ENCODE measurements at places on chromosomes 6 and 20. TPM values are rescaled to one million over a fixed set of nuclear protein-coding genes. Genes with fewer than 3 reads are reported as not detected.

DNA sequence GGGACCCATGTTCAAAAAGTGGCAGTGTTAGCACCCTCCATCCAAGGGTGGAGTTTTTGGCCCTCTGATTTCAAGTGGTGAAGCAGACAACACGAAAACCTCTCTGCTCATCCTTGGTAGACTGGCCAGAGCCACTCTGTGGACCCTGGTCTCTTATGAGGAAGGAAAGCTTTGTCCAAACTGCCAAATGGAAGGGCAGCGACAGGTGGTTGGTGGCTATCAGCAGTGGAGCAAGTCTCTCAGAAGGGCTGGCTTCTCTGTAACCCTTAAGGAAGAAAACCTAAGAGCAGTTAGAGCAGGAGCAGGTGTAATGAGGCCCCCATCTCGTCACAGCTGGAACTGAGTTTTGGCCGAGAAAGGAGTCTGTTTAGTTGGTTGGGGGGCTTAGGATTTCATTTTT is 155.8 kb downstream of the SLC16A10 start:
- DNase-seq: no peak

GRCh38 chr20:45098103-45098773 is 2.7 kb downstream of the KCNS1 start:
- DNase-seq: no peak

GRCh38 chr6:169452117-169452868 is 198.6 kb upstream of the THBS2 start:
- peak; percentile 72 for DNase-seq

GRCh38 chr6:5278565-5279120 is 17.3 kb downstream of the FARS2 start:
- no peak for DNase-seq

DNA sequence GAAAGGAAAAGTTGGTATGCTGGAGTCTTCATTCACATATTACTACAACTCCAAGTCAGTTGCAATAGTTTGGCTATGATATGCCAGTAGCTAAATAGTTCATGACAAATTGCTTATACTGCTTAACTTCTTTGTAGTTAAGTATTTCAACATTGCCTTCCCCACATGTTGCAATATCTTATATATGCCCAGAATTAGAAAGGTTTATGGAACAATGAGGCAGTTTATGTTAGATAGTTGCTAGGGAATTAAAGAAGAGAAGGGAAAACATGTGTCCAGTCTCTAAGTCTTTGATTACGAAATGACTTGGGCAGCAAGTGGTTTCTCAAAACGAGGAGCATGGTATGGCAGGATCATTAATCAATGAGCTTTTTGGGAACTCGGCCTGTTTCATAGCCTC is 145.8 kb downstream of the PLCB4 start:
- no peak for DNase-seq

- no peak for DNase-seq
Measured at GRCh38 chr6:113049190-113049589, 702.1 kb downstream of the RFPL4B start.

DNA sequence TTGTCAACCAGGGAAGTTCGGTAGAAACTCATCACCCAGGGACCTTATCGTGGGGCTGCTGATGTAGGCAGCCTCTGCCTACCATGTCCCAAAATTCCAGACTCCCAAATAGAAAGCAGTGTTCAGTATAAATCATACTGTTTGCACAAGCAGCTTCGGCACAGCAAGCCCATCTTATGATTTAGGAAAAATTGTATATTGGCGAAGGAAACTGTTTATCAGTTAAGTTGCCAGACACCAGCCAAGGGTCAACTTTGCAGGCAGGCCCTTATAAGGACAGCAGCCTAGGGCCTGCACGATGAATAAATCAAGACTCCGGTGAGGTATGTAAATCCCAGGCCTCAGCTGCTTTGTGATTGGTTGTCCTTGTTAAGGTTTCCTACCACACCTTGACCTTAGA is 36.8 kb downstream of the GFOD1 start:
- DNase-seq: no peak

GRCh38 chr6:157066781-157067491 is 256.4 kb downstream of the TMEM242 start:
- DNase-seq: no peak

- DNase-seq: no peak
Measured at GRCh38 chr6:21003780-21004541, 469.7 kb downstream of the CDKAL1 start.

- no peak for DNase-seq
Measured at GRCh38 chr20:51338692-51339440, 203.7 kb downstream of the NFATC2 start.

DNA sequence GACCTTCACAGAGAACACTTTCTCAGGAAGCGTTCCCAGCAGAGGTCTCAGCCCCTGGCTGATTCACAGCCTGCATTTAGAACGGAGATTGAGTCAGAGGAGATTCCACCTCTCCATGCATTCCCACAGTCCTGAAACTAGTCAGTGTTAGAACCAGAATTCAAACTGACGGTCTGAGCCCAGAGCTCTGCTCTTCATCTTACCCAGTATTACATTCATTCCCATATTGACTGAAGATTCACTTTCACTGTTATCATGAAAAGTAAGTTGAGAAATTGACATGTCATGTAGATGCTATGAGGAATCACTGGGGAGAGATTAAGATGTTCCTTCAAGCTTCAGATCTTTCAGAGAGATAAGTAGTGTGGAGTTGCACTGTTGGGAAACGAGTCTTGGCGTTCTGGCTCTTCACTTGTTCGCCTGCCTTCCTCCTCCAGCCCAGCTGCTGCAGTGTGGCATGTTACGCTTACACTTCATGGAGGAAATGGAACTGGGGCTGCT is 28.3 kb downstream of the MAS1 start:
- DNase-seq: no peak

DNA sequence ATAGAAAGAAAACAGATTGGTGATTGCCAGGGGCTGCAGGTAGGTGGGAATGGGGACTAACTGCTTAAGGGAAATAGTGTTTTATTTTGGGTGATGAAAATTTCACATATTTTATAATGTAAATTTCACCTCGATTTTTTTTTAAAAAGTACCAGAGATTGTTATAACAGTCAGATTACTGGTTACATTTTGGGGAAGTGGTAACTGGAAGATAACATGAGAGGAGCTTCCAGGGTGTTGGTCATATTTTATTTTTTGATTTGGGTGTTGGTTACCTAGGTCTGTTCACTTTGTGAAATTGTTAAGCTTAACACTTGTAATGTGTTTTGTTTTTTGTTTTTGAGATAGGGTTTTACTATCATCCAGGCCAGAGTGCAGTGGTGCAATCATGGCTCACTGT is 17.2 kb upstream of the CRIP3 start:
- no peak for DNase-seq

DNA sequence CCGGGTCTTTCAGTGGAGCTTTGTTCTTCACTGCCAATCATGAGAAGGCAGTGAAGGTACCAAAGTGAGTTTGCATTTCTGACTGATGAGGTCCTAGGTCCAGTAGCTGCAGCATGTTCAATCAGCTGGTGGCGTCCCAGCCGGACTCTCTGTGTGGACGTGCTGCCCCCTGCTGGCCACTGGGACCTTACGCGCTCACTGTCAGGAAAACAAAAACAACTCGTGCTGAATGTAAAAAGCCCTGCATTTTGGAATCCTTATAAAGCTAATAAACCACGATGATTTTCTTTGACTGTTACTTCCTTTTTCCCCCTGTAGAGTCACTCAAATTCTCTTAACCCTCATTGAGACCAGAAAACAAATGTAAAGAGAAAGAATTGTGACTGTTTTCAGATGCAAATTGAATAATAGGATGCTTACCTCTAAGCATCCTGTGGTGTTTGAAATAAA is 4.9 kb upstream of the CD24 start:
- DNase-seq: peak; percentile 48

DNA sequence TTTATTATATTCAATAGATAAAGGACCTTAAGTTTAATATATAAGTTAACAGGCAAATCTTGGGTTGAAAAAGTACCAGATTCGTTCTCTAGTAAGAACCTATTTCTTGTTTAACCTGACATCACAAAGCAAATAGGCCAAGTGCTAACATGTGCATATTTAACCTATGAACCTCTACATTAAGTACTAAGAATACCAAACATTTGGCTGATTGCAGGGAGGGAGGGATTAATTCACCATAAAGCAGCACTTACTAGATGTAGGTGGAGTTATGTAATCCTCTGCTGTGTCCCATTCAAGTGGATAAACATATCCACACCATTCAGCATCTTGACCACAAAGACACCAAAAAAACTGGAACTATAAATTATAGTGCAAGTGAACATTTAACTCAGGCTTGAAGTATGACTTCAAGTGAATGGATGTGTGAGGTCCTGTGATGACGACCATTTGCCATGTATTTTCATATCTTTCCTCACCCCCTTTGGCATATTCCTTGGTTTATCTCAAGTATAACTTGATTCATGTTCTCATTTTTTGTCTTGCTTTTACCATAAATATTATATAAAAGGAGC is 10.2 kb downstream of the STX11 start:
- DNase-seq: no peak

DNA sequence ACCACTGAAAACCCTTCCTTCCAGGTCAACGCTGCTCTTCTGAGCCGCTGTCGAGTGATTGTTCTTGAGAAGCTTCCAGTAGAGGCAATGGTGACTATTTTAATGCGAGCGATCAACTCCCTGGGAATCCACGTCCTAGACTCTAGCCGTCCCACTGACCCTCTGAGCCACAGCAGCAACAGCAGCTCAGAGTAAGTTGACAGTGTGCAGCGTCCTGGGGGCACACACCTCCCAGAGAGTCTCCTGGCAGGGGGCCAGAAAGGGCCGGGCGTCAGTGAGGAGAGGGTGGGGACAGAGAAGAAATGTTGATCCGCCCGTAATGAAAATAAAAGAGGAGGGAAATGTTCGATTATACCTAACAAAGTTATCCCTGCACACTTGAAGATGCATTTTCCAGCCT is 5.0 kb downstream of the WRNIP1 start:
- no peak for DNase-seq

- no peak for DNase-seq
Measured at GRCh38 chr6:132713352-132714134, at the start of gene VNN1. Gene VNN1, minus strand, starts transcription at chr6:132714055. Its CDS starts 20 bp downstream, at chr6:132714035.

DNA sequence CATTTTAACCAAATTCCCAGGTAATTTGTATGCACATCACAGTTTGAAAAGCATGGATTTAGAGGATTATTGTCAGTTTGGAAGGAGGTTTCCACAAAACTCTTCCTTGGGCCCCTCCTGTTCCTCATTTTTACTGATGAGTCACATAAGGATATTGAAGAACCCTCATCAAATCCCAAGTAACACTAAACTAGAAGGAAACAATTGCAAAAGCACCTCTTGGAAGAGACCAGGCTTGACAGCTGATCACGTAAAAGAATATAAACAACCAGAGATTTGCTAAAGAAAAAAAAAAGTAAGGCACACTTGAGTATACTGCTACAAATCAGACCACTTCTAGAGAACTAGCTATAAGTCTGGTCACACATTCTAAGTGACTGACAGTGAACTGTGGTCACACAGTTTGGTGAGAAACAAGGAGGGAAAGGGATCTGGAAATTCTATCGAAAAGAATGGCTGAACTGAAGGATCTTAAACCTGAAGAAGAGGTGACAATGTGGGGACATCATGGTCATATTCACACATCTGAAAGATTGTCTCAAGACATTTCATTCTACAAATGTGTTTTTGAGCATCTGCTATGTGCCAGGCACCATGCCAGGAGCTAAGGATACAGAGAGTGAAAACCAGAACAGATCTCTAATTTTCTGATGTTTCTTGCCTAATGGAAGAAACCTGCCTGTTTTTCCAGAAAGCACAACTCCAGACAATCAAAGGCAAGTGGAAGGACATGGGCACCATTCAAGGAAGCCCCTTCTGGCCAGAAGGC is 24.1 kb downstream of the ZHX3 start:
- no peak for DNase-seq

DNA sequence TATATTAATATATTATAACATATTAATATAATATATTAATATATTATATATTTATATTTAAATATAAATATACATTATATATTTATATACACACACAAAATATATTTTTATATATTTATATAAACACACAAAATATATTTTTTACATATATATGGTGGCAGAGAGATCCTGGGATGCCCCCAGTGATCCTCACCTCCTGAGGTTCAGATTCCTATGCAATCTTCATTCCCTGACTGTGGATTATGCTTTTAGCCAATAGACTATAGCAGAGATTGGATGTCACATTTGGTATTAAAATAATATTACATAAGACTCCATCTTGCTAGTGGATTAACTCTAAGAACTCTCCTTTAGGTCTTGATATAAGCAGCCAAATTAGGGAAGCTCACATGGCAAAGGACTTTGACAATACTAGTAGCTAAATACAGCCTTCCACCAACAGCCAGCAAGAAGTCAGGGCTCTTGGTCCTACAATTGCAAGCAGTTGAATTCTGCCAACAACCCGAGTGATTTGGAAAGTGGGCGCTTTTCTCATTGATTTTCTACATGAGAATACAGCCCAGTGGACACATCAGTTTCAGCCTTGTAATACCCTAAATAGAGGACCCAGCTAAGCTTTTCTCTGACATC is 681.0 kb downstream of the C6orf118 start:
- DNase-seq: no peak

- no peak for DNase-seq
Measured at GRCh38 chr6:15947923-15948322, 181.0 kb upstream of the MYLIP start.

DNA sequence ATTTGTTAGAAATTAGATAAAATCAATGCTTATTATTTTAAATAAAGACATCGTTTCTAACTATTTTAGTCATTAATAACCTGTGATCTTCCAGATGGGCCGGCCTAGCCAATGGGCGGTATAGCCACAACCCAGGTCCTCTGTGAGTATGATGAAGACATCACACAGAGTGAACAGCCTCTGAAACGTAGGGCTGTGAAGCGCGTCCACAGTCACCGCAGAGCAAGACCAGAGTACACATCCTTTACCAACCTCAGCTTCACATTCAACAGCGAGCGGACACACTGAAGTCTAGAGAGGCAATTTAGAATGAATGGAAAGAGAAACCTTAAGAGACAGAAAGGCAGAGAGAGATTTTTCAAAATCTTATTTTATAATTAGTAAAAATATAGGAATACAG is 125.0 kb upstream of the RPS6KA2 start:
- DNase-seq: no peak

DNA sequence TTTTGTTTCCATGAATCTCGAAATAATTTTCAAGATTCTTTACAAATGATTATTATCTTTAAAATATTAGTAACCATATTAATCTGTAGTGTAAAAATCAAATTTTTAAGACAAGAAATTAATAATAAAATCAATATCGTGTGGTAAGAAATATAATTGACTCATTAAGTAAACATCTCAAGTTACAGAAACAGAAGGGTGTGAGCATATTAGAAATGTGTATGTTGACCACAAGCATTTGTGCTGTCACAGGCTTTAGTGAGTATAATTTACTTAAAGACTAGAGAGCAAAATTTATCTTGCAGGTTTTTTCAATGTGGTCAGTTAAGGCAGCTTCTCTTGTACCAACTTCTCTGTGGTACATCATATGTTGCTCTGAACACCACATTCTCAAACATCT is 566.5 kb upstream of the IRAK1BP1 start:
- no peak for DNase-seq

Gene SLC12A5
- not detected for total RNA-seq

Gene SLPI
- total RNA-seq: 44.3 TPM

Gene SLC22A2
- total RNA-seq: not detected

Gene NAPB
- 10.2 TPM for total RNA-seq

Gene ZC3H12D
- total RNA-seq: 1.9 TPM

Gene ARFGEF2
- total RNA-seq: 25.9 TPM

Gene PLN
- total RNA-seq: 382 TPM

Gene CCN5
- 994 TPM for total RNA-seq

Gene MYT1
- not detected for total RNA-seq

Gene RAD21L1
- total RNA-seq: not detected

Gene GNMT
- not detected for total RNA-seq

Gene QKI
- 192 TPM for total RNA-seq

Gene SIRPB1
- 8.5 TPM for total RNA-seq

Gene HLA-DQA1
- total RNA-seq: 4.5 TPM
